ENCODE measurements at places on chromosomes 1 and 21.

- no peak for DNase-seq
Measured at GRCh38 chr1:7207875-7208646, 422.8 kb downstream of the CAMTA1 start.

GRCh38 chr1:29453502-29454240, 217.3 kb downstream of the PTPRU start:
- DNase-seq: no peak

DNA sequence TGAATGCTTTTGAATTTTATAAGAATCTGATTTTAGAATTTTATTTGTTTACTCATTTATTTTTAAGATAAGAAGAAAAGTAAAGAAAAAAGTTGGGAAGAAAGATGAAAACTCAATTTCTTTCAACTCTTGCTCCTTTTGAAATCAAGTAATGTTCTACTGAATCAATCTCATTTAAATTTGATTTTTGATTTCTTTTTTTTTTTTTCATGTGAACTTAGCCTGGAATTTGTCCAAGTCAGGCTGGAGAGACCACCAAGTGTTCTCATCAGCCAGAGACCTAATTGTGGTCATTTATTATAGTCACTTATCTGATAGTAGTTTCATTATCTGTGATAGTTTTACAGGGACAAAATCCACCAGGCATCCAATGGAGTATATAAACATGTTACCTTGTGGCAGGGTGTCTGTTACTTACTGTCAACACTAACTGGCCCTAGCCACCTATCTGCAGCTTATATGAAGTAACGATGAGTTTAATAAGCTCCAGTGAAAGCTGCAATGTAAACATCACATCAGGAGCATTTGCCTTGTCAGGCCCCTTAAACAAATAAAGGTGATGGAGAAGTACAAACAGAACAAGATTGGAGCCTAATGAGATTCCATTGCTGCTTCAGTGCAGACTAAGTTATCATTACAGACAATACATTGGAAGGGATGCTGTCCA, 39.2 kb downstream of the HLX start:
- no peak for DNase-seq

DNA sequence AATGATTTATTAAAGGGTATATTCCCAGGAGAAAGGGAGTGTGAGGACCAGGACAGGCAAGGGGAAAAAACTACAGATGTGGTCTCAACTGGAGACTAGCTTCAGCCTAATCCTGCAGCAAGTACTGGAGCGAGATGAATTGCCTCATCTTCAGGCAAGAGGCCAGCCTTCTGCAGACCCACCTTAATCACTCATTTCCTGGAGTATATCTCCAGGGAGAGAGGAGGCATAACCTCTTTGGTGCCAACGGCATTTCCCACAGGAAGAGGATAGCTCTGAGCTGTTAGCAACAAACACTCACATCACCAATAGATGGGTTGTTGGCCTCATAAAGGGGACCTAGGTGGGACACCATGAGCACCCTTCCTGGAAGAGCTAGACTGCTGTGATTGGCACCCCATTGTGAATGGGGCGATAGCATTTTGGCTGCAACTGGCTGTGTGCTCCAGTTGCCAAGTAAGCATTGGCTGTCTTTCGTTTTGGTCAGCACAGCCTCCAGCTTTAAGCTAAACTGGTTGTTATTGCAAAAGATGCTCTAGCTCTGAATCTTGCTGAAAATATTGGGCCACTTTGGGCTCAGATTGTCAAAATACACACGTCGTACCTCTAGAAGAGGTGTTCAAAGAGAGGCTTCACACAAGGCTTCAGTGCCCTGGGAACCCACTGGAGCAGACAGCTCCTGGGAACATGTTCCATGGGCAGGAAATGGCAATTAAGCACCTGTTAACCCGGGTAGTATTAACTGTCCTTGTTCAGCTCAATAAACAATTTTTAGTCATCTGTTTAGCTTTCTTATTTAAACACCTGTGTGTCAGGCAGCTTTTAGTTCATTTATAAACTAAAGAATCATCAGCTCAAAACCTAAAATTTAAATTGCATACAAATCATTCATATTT, 314.8 kb upstream of the C1orf87 start:
- no peak for DNase-seq

GRCh38 chr21:35314857-35315582, 265.9 kb upstream of the RUNX1 start:
- DNase-seq: no peak

- no peak for DNase-seq
Measured at GRCh38 chr1:201023920-201024624, 558 bp upstream of the KIF21B start.

DNA sequence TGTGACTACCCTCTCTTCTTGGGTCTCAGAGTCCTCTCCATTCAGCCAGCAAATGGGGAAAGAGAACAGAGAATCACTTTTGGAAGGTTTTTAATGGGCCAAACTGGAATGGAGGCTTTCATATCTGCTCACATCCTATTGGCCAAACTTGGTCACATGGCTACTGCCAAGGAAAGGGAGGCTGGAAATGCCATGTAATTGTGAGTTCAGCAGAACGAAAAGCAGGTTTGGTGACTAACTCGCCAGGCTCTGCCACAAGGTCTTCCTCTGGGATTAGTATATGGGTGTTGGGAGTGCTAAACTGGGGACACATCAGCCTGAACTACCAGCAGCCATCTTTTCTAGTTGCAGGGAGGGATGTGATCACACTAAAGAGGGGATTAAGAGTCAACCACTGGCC, 19.2 kb downstream of the RD3 start:
- DNase-seq: no peak

DNA sequence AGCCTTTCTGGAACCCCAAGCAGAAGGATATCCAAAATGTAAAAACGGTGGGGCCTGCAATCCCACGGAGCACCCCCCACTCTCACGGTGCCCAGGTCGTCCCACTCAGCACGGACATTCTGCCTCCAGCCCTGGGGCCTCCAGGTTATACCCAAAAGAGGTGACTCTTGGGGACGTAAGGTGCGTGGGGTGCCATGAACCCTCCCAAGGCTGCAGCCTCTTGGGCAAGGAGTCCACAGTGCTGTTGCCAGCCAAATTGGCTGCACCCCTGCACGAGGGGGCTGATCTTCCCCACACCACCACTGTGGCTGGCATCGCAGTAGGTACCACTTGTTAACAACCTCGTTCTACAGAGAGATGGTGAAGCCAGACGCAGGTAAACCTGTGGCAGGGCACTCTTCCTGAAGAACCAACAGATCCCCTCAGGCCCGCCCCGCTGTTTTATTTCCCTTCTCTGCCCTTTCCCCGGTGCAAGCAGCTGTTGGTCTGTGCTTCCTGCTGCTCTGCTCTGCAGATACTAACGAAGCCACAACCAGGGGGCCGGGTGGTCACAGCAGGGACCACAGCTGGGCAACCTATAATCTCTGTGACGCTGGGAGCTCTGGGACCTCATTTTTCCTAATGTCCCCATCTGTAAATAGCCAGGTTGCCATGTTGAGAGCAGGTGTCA, 8.7 kb downstream of the TFF3 start:
- DNase-seq: no peak

DNA sequence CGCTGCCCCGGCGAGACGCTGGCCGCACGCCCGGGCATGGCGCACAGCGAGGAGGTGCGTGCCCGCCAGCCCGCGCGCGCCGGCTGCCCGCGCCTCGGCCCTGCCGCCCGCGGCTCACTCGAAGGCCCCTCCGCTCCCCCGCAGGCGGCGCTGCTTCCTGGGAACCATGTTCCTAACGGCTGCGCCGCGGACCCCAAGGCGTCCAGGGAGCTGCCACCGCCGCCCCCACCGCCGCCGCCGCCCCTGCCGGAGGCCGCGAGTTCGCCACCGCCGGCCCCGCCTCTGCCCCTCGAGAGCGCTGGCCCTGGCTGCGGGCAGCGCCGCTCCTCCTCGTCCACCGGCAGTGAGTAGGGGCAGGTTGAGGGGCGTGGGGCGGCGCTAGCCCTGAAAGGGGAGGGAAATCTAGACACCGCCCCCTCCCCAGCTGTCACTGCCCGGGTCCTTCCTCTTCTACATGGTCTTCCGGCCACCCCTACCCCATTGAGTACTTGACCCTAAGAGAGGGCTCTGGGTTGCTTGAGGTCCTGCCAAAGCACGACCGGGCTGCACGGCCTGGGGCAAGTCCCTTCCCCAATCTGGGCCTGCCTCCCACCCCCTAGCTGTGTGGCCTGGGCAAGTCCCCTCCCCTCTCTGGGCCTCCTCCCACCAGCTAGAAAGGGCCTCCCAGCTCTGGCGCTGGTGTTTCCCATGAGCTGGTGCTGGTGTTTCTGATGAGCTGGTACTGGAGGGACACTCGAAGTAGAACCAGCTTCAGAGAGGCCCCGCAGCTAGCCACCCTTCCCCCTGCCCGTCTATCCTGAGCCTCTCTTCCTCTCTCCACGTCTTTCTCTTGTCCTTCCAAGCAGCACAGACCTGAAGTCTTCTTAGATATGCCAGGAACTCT, 17.0 kb downstream of the TNFRSF25 start:
- no peak for DNase-seq

DNA sequence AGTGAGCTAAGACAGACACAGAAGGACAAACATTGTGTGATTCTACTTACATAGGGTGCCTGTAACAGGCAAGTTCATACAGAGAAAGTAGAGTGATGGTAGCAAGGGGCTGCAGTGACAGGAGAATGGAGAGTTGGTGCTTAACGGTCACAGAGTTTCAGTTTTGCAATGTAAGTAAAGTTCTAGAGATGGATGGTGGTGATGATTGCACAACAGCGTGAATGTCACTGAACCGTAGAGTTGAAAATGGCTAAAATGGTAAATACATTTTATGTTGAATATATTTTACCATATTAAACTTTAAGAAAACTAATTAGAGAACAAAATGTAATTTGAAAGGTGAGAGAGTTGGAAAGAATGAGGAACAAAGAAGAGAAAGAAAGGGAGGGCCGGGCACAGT, 8.7 kb downstream of the CFAP107 start:
- DNase-seq: no peak

GRCh38 chr21:34570313-34570712, 44.6 kb downstream of the RCAN1 start:
- DNase-seq: no peak

- no peak for DNase-seq
Measured at GRCh38 chr1:204123376-204123775, 28.5 kb downstream of the ETNK2 start.

- no peak for DNase-seq
Measured at GRCh38 chr1:16015960-16016901, 1.6 kb downstream of the HSPB7 start.

- DNase-seq: no peak
Measured at GRCh38 chr1:82464362-82465001, 663.7 kb downstream of the ADGRL2 start.

GRCh38 chr1:19776287-19776686, 23.4 kb downstream of the TMCO4 start:
- no peak for DNase-seq

- no peak for DNase-seq
Measured at GRCh38 chr1:201309416-201309815, 26.1 kb downstream of the PKP1 start.

- no peak for DNase-seq
Measured at GRCh38 chr1:178743801-178744200, 18.8 kb downstream of the RALGPS2 start.

GRCh38 chr1:203331224-203331623, 19.7 kb downstream of the FMOD start:
- DNase-seq: no peak

GRCh38 chr1:63799307-63799706, 25.5 kb downstream of the ROR1 start:
- no peak for DNase-seq

GRCh38 chr21:28959367-28960099, 33.1 kb downstream of the LTN1 start:
- DNase-seq: no peak

DNA sequence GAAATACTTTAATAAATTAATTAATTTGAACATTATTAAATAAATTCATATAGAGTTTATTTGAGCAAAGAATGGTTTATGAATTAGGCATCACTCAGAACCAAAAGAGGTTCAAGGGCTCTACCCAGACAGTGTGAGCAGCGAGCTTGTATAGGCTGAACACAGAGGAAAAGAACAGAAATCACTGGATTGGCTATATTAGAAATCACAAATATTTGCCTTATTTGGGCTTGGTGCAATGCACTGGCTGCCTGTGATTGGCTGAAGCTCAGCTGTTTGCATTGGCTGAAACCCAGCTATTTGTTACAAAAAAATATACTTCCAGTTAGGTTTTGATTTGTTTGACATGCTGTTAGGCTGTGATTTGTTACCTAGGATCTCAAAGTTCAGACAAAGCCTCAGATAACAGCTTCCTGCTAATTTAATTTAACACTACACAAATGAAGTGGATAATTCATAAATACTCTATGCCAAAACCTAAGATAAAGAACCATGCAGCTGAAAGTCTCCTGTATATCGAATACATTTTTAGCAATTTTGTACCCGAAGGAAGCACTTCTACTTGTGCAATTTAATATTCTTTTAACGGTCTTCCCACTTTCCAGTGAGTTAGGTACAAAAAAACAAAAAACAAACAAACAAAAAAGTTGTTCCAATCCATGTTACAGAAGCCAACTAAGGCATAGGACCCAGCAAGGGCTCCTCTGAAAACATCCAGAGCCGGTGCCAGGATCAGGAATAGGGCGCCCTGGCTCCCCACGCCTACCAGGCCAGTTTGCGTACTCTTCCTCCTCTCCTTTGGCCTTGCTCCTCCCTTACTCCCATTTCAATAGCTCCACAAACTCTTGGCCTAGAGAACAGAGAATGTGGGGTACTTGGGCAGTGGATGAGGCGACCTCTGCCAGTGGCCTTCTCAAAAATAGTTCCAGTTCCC, 179.1 kb downstream of the DUSP10 start:
- no peak for DNase-seq

- no peak for DNase-seq
Measured at GRCh38 chr1:225813214-225813964, 3.5 kb downstream of the EPHX1 start.

DNA sequence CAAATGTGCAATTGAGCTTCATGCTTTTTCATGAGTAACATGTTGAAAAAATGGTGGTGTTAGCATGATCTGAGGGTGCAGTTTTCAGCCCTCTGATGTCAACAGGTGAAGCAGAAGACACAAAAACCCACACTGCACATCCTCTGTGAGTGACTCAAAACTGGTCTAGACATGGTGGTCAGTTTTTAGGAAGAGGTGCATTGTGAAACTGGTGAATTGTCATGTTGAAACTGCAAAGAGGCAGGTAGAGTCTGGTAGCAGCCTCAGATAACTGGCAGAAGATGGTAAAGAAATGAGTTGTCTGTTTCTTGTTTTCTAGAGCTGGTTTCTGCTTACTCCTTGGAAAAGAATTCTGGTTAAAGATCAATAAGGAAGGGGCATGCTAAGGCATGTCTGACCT, 97.3 kb upstream of the HMCN1 start:
- no peak for DNase-seq

- DNase-seq: no peak
Measured at GRCh38 chr1:107941123-107941522, 23.9 kb downstream of the VAV3 start.

- peak; percentile 37 for DNase-seq
Measured at GRCh38 chr1:205918955-205919746, 24.1 kb downstream of the SLC26A9 start.
